ENCODE measurements at places on chromosomes 2 and 18.

GRCh38 chr18:31490387-31490786 is 7.6 kb upstream of the DSG2 start:
- DNase-seq = no peak

DNA sequence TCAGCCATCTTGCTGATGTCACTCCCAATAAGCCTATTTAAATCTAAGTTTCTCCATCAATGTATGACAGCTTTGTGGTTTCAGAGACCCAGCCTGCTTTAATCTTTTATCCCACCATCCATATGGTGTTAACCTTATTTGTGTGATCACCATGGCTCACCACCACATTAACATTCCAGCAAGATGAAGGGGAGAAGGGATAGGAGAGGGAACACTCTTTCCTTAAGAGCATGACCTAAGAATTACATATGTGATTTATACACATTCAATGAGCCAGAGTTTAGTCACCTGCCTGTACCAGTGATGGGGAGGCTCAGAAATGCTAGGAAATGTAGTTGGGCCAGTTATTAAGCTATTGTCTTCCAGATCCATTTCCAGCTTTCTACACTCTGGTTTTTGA is 44.5 kb upstream of the CHN1 start:
- DNase-seq = no peak

DNA sequence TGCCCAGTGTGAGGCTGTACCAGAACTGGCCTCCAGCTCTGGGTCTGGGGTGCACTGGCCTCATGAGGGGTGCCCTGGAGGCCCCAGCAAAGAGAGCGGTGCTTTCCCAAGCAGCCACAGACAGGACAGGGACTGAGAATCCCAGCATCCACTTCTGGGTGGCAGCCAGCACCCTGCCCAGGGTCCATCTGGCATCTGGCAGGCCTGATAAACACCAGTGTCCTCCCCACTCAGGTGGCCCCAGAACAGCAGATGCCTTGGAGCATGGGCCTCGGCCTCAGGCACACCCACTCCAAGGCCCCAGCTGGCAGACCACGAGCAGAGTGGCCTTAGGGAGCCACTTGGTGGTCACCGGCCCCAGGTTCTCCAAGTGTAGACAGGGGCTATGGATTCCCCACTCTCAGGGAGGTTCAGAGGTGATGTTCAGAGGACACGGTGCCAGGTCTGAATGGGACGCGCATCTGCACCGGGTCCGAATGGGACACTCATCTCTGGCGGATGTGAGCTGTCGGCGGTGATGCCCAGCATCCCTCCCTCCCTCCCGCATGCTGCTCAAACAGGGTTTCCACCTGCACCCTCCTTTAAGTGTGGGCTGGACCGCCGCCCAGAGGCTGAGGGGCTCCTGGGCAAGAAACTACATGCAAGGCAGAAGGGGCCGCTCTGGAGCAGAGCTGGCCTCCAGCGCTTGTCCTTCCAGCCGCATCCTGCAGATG is 82.2 kb upstream of the GPC1 start:
- no peak for DNase-seq

- no peak for DNase-seq
These were observed 46.5 kb downstream of the ATIC start for GRCh38 chr2:215358312-215358845.

- peak; percentile 47 for DNase-seq
These were observed 82.3 kb downstream of the STPG4 start for GRCh38 chr2:47072728-47073191.

- DNase-seq = no peak
These were observed 72.6 kb downstream of the TXNL1 start for GRCh38 chr18:56565551-56566345.

DNA sequence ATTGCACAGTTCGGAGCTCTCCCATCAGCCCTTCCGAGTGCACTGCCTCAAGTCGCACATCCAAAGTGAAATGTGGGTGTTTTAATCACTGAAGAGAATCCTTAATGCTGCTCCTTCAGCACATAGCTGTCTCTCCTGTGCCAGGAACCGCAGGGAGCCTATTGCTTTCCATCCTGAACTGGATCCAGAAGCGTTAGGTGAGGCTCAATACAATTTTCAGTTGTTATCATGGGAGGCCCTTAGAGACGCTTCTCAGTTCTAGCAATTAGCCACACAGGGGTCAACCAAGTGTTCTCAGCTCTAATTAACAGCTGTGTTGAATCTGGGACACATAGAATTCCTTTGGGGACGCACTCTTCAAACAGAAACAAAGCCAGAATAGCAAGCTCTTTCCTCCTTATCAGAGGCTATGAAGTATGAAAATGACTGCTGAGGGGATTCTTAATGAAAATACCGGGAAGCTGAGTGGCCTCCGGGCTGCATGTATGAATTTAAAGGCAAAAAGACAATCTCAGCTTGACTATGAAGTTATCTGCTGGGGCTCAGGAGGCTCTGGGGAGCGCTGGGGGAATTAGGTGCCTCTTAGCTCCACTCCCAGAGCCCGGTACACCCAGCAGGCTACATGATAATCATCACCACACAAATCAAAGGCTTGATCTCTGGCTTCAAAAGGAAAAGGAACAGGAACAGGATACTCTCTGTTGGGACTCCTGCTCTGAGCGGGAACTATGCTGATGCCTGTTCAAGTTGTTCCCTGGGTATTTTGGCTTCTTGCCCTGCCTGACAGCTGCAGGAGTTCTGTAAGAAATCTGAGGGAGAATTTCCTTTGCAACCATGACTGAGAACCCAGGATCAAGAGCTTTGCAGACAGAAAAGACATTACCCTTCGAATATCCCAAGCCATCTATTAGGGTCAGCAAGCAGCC is 55.4 kb upstream of the NCOA1 start:
- peak; percentile 18 for DNase-seq

DNA sequence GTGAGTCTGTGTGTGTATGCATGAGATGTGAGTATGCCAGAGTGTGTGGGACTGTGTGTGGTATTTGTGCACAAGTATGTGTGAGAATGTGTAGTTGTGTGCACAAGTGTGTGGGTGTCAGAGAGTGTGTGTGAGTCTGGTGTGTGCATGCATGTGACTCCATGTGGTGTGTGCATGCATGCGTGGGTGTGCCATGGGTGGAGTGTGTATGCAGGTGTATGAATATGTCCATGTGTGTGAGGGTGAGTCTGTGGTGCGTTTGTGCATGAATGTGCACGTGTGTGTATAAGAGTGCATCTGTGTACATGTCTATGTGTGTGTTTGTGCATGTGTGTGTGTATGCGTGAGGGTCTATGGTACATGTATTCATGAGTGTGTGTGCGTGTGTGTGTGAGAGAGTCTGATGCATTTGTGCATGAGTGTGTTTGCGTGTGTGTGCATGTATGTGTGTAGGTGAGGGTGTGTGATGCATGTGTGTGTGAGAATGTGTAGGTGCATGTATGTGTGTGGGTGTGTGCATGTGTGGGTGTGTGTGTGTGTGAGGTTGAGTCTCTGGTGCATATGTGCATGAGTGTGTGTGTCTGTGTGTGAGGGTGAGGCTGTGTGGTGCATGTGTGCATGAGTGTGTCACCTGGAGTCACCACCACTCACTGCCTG is 226.8 kb downstream of the LDLRAD4 start:
- DNase-seq = no peak

GRCh38 chr2:238100049-238100820 is at the start of gene ESPNL:
ESPNL (plus strand) TSS chr2:238100340; CDS start chr2:238100420, 80 bp downstream.
- DNase-seq = no peak

DNA sequence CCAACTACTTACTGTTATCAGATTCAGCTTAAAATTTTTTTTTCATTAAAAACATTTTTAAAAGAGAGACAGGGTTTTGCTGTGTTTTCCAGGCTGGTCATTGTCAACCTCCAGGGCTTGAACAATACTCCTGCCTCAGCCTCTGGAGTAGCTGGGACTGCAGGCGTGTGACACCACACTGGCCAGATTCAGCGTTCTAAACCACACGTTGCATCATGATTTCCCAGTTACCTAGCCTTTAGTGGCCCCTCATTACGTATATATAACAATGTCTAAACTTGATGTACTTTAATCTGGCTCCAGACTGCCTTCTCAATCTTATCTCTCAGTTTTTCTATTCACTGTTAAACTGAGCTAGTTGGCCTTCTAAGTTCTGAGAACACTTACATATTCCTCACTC is 89.6 kb downstream of the COMMD1 start:
- no peak for DNase-seq

DNA sequence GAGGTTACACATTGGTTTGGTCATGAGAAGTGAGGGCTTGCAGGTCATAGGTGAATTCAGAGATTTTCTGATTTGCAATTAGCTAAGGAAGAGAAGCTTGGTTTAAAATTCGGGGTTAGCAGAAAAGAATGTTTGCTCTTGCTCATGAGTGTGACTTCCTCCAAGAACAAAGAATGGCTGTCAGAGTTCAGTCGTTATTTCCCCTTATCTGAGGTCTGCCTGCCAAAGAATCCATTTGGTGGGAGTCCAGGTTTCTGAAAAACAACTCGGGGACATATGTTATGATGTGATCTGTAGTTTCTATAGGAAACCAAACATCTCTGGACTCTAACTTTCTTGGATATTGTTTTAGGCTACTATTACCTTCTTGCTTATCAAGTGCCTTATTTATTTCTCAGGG is 3.2 kb upstream of the UGT1A6 start:
- DNase-seq = no peak

DNA sequence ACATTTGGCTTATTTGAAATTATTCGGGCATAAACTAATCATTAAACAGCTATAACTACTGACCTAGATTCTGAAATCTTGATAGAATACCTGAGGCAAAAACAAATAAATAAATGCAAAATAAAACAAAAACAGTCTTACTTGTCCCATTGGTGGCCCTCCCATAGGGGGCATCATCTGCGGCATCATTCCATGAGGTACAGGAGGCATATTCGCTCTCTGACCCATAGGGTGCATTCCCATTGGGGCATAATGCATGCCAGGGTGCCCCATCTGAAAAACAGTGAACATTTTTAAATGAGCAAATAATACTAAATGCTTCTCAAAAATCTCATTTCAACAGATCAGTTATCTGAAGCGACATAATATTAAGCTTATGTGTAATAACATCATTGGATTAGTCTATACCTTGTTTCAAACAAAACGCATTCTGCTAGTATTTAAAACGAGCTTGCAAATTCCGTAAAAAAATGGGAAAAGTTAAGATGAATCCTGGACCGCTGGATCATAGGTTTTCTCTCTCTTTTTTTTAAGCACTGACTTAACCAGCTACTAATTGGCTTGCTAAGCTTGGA is 1.3 kb downstream of the PRPF40A start:
- DNase-seq = no peak

- no peak for DNase-seq
These were observed 73.1 kb upstream of the DSG1 start for GRCh38 chr18:31244771-31245394.

GRCh38 chr2:216799873-216800431 is 59.9 kb downstream of the TNP1 start:
- DNase-seq = no peak

GRCh38 chr18:32610176-32610575 is 139.5 kb upstream of the GAREM1 start:
- no peak for DNase-seq

DNA sequence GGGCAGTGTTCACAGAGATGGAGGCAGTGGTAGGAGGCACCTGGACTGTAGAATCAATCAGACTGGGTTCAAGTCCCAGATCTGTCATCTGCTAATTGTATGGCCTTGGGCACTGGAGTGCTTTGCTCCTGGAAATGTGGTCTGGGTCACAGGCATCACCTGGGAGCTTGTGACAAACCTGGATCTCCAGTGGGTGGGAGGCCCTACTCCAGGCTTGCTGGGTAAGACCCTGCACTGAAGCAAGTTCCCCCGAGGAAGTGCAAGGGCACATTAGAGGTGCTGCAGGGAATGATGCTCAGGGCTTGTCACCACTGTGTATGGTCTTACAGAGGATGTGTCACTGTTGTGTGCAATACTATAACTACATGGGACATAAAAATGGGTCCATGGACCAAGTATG is 220.5 kb upstream of the ID2 start:
- DNase-seq = no peak

DNA sequence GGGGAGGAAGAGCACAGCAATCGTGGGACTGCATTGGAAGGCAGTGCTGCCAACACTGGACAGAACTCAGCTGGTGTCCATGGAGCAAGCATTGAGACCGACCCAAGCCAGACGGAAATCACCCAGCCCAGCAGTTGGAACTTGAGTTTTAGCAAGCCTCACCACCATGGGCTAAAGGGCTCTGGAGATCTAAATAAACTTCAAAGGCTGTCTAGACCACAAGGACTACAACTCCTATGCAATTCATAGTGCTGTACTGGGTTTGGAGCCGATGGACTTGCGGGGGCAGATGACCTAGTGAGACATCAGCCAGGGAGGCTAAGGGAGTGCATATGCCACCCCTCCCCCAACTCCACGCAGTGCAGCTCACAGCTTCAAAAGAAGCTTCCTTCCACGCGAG is 243.6 kb upstream of the SLC39A10 start:
- DNase-seq = no peak

DNA sequence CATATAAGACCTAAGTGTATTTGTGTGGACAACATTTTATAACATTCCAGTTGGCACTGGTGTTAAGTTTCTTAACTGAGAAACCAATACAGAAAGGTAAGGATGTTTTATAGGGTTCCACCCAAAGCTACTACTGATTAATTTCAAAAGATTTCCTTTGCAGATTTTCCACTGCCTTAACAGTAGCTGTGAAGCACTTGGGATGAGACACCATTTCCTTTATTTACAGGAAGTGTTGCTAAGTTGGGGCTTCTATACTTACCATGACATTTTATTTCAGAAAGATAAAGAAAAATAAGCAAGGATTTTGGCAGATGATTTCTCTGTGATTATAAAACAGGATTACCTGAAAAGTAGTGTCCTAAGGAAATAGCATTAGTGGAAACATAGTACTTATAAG is 234.3 kb downstream of the CALCRL start:
- DNase-seq = no peak

DNA sequence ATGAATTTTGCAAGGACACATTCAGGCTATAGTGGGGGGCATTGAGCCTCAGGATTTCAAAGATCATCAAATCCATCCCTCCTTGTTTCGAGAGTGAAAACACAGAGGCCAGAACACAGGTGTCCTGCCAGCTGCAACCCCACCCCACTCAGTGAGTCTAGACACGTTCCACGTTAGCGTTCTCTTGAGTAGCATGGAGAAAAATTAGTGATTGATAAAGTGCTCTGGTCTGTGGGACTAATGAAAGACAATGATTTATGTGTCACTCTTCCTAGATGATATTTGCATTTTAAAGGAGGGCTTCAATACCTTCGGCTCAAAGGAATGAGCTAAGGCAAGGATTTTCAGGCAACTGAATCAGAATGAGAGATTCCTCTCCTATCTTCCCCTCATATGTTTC is 43.8 kb downstream of the SLC4A3 start:
- no peak for DNase-seq
